Fibroblast of pulmonary artery (primary cell): ENCODE measurements at places on chromosomes 11 and 22.

GRCh38 chr11:86978247-86978646 lies 23.1 kb upstream of the FZD4 start:
- peak; percentile 39 for DNase-seq

GRCh38 chr22:45889093-45889538 lies 87.8 kb downstream of the WNT7B start:
- DNase-seq, result no peak

- no peak for DNase-seq
These were observed 14.9 kb downstream of the ADORA2A start for GRCh38 chr22:24442352-24442744.

GRCh38 chr11:123454796-123455195 lies 24.7 kb downstream of the GRAMD1B start:
- DNase-seq, result no peak

DNA sequence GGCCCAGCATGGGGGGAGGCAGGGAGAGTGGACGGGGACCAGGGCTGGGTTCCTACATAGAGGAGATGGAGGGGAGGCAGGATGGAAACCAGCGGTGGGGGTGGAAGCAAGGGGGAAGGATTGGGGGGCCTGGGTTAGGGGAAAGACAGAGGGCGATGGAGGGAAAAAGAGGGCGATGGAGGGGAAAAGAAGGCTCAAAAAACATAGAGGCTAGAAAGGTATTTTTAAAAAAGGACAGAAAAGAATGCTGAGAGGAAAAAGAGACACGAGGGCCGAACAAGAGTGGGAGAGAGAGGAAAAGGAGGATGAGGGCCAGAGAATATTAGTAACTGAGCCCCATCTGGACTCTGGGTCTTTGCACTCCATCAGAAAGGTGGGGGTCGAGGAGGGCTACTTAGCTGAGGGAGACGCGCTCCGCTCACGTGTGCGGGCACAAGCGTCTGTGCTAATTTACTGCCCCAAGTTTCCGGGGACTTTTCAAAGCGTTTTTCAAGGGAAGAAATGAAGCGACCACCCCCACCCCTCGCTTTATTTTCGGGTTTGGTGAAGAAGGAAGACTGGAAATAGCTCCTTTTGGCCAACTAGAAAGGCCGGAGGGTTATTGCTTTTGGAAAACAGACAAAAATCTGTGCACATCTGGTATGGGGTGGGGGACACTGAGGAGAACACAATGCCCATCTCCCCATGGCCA lies 14.5 kb downstream of the PAX6 start:
- DNase-seq, result no peak

- no peak for DNase-seq
These were observed 58.2 kb upstream of the GNAZ start for GRCh38 chr22:23012081-23012622.

DNA sequence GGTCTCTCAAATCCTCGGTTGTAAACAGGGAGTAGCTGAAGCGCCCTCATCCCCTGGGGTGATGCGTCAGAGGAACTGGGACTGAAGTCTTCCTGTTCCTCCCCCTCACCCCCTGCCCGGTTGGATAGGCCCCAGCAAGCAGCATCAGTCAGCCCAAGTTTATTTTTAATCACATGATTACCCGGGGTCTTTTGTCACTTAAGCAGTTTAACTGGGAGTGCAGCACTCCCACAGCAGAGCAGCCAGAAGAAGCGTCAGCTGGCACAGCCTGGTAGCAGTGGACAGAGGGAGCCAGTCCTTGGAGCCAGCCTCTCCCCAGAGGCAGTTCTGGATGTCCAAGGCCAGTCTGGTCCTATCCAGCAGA lies 342.1 kb downstream of the CTTN start:
- no peak for DNase-seq

GRCh38 chr11:73645972-73646631 lies at the start of gene PLEKHB1:
TSS of gene PLEKHB1 (plus strand) at chr11:73646581. CDS start at chr11:73646609, 28 bp downstream.
- peak; percentile 22 for DNase-seq

- DNase-seq, result no peak
These were observed 27.7 kb downstream of the MPPED1 start for GRCh38 chr22:43439368-43440103.

DNA sequence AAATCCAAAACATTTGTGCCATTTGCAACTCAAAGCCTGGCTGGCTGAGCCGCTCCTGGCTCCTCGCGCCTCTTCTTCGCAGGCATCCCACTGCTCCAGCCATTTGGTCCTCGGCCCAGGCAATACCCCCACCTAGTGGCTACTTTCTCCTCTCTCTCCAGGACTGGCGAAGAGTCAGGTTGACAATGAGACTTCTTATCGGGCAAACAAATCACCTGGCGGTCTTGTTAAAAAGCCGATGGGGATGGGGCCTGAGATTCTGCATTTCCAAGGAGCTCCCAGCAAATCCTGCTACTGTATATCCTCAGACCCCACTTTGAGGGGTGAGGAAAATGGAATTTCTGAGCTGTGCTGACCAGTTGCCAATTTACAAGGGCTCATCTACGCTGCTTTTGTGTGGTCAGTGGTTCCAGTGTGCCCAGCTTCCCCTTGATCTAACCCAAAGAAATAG lies 89.0 kb downstream of the ISX start:
- DNase-seq, result peak; percentile 53
